ENCODE measurements at places on chromosomes 11 and 22.
A peak's percentile ranks its signal among the peaks of the same experiment; 100 is the strongest.

GRCh38 chr11:63573881-63574855 lies 11.0 kb upstream of the PLAAT2 start:
- DNase-seq: no peak

DNA sequence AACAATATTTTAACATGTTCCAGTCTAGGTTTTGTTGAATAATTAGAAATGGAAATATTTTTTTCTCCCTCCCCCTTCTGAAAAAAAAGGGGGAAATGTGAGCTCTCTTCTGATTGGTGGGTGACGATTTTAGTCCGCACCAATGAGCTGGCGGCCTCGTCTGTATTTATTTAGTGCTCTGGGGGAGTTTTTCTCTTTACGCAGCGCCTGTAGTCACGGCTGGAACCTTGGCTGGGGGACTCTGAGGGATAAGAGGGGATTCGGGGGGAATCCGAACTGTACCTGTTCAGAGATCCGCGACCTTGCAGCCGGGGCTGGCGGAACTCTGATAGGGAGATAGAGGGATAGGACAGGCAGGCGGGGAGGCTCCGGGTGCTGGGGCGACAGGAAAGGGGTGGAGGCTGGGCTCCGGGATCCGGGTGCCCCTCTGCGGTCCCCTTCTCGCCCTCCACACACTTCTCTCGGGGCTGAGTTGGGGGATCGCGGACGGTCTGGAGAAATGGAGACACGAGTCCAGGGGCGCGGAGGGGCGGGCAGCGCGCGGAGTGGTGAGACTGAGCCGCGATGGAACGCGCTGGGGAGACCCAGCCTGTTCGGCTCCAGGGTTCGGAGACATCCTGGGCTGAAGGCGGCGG lies 99.7 kb upstream of the HSD17B12 start:
- DNase-seq: no peak

DNA sequence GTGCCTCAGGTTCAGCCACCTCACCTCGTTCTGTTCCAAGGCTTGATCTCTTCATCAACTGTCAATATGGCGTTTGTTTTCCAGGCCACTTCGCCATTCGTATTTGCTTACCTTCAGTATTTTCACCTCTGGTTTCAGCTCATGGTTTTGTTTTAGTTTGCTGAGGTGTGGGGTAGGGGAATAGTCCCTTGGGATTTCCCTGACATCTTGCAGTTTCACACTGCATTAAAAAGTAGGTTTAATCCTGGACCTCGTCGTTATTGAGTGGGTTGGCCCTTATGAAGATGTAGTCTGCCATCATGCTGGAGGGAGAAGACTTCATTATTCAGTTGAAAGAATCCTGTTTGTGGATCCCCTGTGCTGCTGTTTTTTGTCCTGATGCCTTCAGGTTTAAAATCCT lies 46.0 kb downstream of the C11orf91 start:
- DNase-seq: no peak

DNA sequence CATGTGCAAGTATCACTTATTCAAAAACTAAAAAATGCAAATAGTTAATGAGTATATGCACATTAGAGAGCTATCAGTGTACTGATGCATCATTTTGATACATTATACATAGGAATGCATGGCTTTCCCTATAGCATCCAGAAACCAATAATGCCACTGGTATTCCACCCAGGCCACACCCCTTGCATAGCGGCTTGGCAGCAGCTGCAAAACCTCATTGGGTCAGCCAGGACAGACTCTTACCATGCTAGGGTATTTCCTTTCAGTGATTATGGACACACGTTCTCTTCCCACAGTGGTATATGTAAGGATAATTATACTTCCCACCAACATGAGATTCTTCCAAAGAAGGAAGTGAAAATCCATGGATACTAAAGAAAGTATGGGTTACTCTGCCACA lies 145.9 kb upstream of the PITPNB start:
- DNase-seq: no peak

DNA sequence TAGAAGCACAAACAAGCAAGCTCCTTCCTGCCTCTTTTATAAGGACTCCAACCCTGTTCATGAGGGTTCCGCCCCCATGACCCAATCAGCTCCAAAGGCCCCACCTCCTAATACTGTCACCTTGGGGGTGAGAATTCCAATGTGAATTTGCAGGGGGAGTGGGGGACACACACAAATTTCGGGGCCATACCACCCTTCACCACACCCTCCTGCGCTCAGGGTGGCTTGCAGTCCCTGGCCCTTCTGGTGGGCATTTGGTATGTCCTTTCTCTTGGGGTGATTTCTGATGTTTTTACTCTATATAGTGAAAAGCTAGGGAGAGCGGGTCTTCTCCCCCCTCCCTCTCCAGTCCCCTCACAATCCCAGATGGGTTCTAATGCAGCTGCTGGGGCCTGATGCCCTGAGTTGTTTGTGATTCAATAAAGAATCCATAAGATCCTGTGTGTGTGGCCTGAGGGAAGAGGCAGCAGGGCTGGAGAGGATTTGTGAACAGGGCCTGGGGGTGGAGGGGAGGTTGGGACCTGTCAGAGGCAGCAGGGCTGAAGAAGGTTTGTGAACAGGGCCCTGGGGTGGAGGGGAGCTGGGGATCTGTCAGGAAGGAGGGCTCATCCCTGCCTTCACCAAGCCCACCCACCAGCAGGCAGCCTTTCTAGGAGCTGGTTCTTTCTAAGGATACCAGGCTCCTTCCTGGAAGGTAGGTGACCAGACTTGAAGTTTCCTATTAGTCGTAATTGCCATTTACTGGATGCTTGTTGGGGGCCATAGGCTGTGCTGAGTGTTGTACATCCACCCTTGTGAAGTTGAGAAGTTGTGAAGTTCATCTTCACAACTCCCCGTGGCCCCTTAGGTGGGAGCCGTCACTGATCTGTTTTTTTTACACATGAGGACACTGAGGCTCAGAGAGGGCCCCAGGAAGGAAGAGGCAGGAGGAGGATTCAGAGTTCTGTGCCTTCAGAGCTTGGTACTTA lies 7.9 kb downstream of the SLC35C1 start:
- no peak for DNase-seq

DNA sequence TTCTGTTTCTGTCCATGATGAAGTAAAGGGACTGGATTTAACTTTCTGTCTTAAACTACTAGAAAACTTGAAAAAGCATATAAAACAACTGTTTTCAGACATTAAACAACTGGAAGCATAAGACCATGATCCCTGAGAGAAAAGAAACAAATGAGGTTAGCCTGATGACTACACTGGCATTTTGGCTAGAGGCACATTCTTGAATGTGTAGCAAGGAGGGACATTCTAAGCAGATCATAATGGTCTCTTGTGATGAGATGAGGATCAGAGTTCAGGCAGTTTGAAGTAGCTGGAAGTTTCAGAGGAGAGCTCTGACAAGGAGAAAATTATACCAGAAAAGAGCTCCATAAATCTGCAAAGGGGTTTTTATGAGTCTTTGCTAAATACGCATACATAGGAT lies 75.4 kb downstream of the AASDHPPT start:
- no peak for DNase-seq

DNA sequence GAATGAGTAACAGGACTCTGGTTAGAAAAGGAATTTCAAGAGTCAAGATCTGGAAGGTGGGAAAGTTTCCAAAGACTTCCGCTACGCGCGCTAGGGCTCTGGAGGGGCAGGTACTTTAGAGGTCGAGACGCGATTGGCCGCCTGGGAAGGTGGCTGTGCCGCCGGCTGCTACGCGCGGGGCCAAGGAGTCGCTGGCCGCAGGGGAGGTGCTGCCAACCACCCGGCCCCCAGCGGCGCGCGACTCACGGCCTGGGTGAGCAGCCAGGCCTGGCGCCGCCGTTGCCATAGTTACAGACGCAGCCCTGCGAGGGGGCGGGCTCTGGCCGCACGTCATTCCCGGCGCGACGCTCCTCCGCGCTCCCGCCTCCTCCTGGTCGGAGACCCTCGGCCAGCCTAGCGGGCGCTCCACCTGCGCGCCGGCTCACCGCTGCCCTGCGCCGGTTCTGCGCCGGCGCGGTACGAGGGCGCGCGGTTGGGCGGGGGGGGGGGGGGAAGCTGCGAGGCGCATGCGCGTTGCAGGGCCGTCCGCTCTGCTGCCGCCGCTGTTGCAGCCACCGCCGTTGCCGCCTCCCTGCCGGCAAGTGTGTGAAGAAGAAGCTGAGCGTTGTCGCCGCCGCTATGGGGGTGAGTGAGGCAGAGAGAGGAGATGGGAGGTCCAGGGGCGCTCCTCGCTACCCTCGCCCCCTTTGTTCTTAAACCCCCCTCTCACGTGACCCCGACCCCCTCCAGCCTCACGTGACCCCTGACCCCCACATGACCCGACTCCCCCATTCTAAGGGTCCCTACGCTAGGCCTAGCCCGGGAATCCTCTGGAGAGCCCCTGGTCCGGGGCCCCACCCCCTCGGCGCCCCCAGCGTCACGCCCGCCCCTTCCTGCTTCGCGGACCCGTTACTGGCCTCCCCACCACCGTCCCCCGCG lies at the start of gene NAA40:
TSS of gene NAA40 (plus strand) at position 524 of the 918 bp plus-strand sequence. CDS start at position 619, 95 bp downstream.
- DNase-seq: peak; percentile 63

- no peak for DNase-seq
These were observed 287.9 kb upstream of the MTNR1B start for GRCh38 chr11:92681586-92681985.

- DNase-seq: no peak
These were observed at the start of gene WBP2NL for GRCh38 chr22:41998361-41999261. WBP2NL (plus strand) TSS chr22:41998788; CDS start chr22:41998819, 31 bp downstream.

- DNase-seq: no peak
These were observed 418.7 kb downstream of the SOX6 start for GRCh38 chr11:15937601-15938120.

GRCh38 chr11:134559602-134559962 lies 147.5 kb upstream of the B3GAT1 start:
- DNase-seq: no peak

- no peak for DNase-seq
These were observed 1151.2 kb upstream of the CCDC90B start for GRCh38 chr11:84437071-84437980.

GRCh38 chr11:99257131-99257530 lies 236.4 kb downstream of the CNTN5 start:
- no peak for DNase-seq

DNA sequence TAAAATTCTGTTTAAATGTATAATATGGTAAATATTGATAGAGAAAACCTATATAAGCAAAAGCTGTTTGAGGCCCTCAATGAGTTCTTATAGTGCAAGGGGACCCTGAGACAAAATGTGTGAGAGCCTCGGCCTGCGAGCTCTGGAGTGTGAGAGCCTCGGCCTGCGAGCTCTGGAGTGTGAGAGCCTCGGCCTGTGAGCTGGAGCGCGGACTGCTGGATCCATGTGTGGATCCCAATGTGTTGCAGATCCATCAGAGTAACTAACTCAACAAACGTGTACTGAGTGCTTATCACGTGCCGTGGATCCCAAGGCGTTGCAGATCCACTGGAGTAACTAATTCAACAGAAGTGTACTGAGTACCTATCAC lies 6.0 kb downstream of the RTL6 start:
- no peak for DNase-seq

DNA sequence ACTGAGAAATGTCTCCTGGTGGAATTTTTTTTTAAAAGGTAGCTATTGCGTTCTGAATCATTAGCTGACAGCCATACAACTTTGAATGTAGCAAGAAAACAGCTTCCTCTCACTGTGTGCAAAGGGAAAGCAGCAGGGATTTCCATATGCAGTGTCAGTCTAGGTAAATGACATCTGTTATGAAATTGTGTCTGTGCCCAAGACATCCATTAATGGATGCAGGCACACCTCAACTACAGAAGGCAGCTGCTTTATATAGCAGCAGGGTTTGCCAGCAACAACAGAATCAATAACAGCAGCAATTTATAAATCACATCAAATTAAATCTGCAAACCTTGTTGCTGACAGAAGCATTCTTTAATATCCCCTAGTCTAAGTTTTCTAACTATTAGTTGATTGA lies 745.3 kb upstream of the RAG2 start:
- DNase-seq: no peak

DNA sequence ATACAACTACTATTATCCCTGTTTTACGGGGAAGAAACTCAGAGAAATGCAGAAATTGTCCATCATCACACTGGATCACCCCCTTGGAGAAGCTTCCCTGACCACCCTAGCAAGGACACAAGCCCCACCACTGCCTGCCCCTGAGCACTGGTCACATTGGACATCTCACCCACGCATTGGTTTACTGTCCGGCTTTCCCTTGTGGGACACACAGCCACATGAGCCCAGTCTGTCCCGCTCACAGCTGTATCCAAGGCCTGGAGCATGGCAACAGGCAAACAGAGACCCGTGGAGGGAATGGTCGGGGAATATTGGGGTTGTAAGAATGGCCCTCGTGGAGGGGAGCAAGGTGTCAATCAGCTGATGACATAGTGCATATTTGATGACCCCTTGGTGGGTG lies 42.7 kb upstream of the FGF3 start:
- no peak for DNase-seq

GRCh38 chr11:120577041-120577440 lies 65.5 kb downstream of the GRIK4 start:
- no peak for DNase-seq

GRCh38 chr22:50606165-50606945 lies 5.8 kb downstream of the MAPK8IP2 start:
- DNase-seq: no peak

GRCh38 chr22:41713004-41713403 lies 13.7 kb downstream of the MEI1 start:
- no peak for DNase-seq

GRCh38 chr22:43118953-43119458 lies 8.5 kb downstream of the BIK start:
- DNase-seq: no peak

GRCh38 chr11:80958361-80958760 lies 1517.5 kb upstream of the TENM4 start:
- peak; percentile 9 for DNase-seq

DNA sequence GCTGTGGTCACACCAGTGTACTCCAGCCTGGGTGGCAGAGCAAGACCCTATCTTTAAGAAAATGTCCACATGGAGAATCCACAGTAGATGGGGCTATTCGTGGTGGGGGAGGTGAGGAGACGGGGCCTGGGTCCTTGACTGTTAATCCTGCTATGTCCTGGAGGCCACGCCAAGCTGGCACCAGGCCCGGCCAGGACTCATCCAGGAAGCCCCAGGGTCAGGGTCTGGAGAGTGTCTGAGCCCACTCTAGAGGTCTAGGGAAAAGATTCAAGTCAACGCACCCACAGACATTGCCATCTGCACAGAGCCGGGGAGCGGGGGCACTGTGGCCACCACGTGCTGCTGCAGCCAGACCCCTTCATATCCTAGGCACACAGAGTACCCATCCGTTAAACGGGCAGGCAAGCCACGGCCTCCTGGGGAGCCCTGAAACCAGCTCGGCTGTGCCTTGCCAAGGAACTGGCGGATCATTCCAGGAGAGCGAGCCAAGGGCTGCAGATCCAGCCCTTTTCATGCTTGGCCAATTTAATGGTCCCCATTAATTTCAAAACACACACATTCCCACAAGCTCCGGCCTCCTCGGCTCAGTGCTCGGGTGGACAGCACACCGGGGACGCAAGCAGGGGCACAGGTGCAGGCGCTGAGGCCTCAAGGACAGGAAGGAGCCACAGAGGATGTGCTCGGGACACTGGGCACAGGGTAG lies 24.7 kb downstream of the MACROD1 start:
- DNase-seq: no peak

- no peak for DNase-seq
These were observed 14.4 kb downstream of the KCNJ5 start for GRCh38 chr11:128905345-128906184.
